ENCODE measurements at places on chromosomes 1 and 21.

GRCh38 chr1:99968214-99968613 is 1.6 kb upstream of the SLC35A3 start:
- no peak for DNase-seq

DNA sequence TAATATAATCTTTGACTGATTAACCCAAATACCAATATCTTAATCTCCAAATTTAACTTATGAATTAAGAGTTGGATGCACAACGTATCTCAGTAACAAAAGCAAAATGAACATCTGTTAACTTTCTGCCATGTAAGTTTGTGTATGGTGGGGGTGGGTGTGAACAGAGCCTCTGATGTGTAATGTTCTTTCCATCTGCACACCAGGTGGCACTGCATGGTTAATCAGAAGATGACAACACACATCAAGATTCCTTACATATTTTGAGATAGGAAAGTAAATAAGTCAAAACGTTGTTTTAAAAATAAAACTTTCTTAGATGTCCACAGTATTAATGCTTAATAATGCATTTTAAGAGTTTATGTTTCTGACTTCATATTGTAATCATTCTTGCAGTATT is 251.9 kb downstream of the DPYD start:
- no peak for DNase-seq

DNA sequence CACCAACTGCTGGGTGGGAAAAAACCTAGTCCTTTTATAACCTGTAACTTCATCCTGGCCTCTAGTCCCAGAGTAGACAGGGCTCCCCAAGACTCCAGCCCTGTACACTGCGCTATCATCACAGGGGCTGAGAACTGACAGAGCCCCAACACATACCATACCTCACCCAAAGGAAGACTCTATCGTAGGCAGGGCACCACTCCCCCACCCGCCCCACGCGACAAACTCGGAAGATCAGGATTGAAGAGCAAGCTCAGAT is 15.8 kb downstream of the INPP5B start:
- no peak for DNase-seq

GRCh38 chr1:15848929-15849774 is 1.6 kb downstream of the SPEN start:
- DNase-seq, result peak; percentile 93

GRCh38 chr1:236689713-236690569 is 3.6 kb downstream of the ACTN2 start:
- DNase-seq, result no peak

GRCh38 chr1:101008229-101008834 is 17.3 kb downstream of the DPH5 start:
- DNase-seq, result no peak

DNA sequence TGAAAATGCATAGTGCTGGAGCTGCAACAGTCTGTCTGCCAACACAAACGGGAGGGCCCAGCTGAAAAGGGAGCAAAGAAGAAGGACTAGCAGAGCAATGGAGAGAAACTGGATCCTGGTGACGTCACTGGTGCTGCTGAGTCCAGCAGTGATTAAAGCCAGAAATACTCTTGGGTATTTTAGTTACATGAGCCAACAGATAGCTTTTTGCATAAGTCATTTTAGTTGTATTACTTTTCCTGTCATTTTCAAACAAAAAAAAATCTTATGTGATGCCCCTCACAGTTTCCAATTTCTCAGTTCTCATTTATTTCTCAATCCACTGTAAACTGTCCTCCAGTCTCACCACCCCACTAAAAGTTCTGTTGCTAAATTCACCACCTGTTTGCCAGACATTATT is 38.7 kb upstream of the NEK7 start:
- DNase-seq, result no peak

DNA sequence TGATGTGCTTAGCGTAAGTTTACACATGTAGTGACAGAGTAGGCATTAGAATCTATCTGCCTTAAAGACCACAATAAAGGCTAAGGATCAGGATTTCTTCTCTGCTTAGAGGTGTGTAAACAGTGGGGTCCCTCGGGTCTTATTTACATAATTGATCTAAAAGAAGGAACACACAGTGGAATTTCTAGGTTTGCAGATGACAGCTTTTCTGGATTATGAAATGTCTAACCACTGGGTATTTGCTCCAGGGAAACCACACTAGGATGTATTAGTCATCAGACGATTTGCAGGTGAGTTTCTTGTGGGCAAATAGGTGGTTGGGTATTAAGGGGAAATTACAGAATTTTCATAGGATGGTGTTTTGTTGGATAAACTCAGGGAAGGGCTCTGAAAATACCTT is 5.8 kb downstream of the LRRC8D start:
- DNase-seq, result no peak

DNA sequence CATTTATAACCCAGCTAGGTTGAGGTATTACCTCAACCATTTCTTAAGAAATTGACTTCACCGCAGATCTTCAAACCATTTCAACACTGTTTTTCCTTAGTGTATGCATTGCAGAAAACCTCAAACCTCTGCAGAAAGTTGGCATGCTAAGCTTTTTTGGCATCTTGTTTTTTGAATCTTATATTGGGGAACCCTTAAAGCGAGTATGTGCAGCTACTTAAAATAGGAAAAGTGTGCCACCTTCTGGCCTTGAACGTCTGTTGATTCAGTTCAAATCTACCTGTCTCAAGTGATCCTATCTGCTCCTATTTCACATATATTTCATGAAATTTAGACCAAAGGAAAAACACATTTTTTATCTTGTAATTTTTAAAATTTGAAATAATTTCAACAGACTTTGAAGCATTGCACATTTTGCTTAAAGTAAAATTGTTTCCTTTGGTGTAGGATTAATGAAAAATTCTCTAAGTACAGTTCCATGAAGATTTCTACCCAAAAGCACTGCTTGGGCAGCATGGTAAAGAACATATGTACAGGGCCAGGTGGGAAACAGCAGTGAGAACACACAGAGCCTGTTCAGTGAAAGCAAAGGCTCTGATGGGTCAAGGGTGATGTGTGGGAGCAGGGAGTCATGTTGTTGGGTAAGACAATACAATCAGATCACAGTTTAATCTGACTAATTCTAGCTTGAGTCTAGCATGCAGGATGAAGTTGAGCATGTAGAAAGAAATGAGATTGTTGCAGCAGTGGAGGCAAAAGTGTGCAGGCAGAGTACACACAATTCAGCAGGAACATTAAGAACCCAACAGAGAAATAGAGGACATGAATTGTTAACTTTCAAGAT is 17.2 kb downstream of the HENMT1 start:
- DNase-seq, result peak; percentile 67

- no peak for DNase-seq
These were observed 137.4 kb downstream of the CHD1L start for GRCh38 chr1:147379889-147380288.

GRCh38 chr1:105485207-105485606 is 1571.3 kb upstream of the PRMT6 start:
- no peak for DNase-seq

GRCh38 chr21:38223893-38224540 is 32.8 kb upstream of the KCNJ15 start:
- no peak for DNase-seq

- DNase-seq, result no peak
These were observed 261.7 kb downstream of the KCNJ6 start for GRCh38 chr21:37654596-37654995.

DNA sequence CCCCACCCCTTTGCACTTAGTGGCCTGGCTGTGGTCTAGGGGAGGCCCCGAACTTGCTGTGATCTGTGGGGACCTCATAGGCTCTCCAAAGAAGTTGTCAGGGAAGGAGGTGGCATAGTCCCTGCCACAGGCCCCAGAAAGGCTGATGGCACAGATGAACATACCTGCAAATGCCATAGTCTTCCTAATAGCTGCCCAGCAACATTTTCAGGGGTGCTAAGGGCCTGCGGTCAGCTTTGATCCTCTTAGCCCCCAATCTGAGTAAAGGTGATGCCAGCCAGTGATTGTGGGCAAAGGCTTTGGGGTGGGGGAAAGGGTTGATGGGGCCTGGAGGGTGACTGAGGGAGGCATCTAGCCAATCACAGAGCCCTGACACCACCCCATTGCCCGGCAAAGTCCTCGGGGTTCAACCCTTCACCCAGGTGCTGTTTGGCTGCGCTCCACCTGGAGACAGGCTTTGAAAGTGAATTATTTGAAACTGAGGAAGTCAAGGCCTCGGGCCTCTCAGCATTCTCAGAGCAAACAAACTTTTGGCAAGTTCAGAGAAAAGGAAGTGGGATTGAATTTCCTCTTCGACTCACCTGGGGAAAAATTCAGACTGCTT is 35.8 kb downstream of the PAX7 start:
- no peak for DNase-seq

GRCh38 chr1:245501633-245502032 is 346.8 kb downstream of the KIF26B start:
- DNase-seq, result no peak

GRCh38 chr1:178593515-178593914 is 80.6 kb downstream of the TEX35 start:
- DNase-seq, result no peak

GRCh38 chr1:234148816-234149215 is 224.4 kb upstream of the COA6 start:
- no peak for DNase-seq

- DNase-seq, result no peak
These were observed 25.7 kb upstream of the ABCG1 start for GRCh38 chr21:42193131-42193671.

- no peak for DNase-seq
These were observed 180.3 kb downstream of the FAF1 start for GRCh38 chr1:50779801-50780200.

DNA sequence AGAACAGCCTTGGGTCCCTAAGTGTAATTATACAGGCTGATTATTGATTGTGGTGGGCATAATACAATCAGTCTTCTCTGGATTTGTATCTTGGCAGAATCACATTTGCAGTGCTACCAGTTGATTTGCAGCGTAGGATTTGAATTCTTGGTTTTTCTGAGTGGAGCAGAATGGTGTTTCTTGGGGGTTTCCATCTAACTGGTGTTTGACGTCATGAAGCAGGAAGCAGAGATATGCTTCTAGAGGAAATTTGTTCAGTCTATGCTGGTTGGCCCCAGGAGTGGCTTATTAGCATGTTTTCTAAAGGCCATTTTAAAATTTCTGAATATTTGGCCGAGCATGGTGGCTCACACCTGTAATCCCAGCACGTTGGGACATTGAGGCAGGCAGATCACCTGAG is 3.4 kb downstream of the CTTNBP2NL start:
- DNase-seq, result no peak

DNA sequence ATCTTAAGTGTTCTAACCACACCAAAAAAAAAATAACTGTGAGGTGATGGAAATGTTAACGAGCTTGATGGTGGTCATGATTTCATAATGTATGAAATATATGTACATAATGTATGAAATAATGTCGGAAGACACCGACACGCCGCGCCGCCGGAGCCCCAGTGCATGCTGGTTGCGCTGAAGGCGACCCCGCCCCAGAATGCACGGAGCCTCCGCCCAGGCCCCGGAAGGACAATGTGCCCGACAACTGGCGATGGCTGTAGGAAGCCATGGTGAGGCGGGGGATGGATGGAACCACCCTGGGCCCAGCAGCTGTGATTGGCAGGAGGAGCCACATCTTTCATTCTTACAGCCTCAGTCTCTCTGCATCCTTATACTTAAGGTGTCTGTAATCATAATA is 7.4 kb downstream of the OR2T10 start:
- no peak for DNase-seq
